ENCODE measurements at places on chromosomes 6 and 20.

GRCh38 chr6:32857156-32857891 lies 3.3 kb downstream of the PSMB9 start:
- DNase-seq: no peak

- DNase-seq: no peak
These were observed at the start of gene PROKR2 for GRCh38 chr20:5316188-5317158. TSS of gene PROKR2 (minus strand) at chr20:5316954. CDS start at chr20:5314369, 2,585 bp downstream.

DNA sequence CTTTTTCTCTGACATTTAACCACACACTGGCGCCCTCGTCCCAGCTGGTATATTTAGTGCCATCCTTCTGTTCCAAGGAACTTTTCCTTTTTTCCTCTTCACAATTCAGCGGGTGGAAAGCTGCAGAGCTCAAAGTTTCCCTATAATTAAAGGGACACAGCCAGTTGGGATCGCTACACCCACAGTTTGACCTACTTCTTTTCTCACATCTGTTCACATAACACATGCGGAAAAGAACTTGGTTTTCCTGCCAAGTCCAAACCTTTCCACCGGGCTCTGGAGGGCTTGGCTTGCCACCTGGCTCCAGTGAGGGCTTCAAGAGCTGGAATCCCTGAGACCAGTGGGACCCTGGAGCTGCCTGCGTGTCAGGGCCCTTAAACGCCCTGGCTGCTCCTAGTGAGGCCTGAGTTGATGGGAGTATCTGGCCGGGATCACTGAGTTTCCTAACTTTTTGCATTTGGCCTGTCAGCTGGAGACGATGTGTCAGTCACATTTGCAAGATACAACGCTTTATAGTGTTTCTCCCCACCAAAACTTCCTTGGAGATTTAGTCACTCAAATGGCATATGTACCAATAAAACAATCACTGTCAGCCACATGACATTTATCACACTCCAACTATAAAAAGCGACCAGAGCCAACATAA lies 176.0 kb downstream of the SASH1 start:
- no peak for DNase-seq

- no peak for DNase-seq
These were observed 97.5 kb downstream of the PTPRK start for GRCh38 chr6:128422871-128423270.

DNA sequence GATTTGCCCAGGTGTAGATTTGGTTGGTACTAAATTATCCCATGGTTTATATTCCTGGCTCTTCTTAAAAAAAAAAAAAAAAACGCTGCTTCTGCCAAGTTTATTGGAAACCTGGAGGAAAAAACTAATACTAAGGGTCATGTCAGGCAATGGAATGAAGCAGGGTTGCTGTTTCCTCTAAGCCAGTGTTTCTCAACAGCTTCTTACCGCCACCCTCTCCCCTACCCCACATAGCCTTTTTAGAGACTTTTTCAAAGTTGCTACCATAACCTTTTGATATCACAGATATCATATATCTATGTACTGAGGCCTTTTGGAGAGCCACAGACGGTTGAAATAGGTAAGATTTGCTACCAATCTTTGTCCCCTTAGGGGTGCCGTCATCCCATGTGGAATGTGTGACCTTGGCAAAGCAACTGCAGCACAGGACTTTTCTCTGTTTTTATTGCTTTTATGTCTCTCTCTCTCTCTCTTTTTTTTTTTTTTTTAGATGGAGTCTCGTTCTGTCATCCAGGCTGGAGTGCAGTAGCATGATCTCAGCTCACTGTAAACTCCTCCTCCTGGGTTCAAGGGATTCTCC lies 35.0 kb downstream of the SYTL3 start:
- no peak for DNase-seq

DNA sequence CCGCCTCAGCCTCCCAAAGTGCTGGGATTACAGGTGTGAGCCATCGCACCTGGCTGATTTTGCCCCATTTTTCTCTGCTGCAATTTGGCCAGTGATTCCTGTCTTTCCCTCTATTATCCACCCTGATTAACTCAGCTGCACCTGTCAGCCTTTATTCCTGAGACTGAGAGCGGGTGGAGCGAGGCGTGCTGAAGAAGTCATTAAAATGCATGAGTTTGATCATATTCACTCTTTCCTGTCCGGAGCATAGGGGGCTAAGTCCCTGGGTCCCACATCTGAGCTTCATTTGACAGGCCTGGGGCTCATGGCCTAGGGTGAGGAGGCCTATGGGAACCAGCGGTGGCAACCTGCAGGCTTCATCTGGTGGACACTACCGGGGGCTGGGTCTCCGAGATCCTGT lies 25.7 kb upstream of the CTNNBL1 start:
- DNase-seq: no peak

GRCh38 chr6:131065824-131066171 lies 2.8 kb upstream of the EPB41L2 start:
- DNase-seq: no peak

DNA sequence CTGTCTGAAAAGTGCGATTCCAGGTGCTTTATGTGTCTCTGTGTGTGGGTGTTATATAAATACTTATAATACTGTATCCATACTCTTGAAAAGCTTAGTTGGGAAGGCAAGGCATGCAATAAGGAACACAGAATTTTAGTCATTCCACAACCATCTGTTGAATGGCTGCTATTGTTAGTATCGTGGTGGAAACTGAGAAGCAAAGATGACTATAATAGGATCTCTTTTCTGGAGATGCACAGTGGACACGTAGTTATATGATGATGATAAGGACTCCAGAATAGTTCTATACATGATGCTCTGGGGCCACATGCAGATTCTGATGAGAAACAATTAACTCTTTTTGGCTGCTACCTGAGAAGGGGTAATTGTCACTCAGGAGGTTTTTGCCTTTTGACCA lies 25.2 kb downstream of the ESR1 start:
- DNase-seq: no peak

DNA sequence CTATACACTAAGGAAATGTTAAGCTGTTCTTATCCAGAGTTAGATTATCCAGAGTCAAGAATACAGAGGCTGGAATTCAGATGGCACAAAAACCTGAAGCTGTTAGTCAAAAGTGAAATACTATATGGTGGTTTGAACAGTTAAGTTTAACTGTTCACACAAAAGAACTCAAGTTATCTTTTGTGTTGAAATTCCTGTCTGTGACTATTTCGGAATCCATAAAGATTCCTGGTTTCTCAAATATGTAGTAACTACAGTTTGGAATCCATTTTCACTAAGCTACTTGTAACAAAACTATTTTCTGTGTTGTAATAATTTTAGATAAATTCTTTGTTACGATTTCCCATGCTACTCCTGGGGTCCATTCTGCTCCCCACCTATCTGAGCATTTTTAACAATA lies 24.5 kb downstream of the FIG4 start:
- peak; percentile 15 for DNase-seq

- no peak for DNase-seq
These were observed 234.2 kb downstream of the ZNF217 start for GRCh38 chr20:53359425-53359824.

GRCh38 chr20:63553251-63553932 lies 567 bp upstream of the FNDC11 start:
- DNase-seq: peak; percentile 34

DNA sequence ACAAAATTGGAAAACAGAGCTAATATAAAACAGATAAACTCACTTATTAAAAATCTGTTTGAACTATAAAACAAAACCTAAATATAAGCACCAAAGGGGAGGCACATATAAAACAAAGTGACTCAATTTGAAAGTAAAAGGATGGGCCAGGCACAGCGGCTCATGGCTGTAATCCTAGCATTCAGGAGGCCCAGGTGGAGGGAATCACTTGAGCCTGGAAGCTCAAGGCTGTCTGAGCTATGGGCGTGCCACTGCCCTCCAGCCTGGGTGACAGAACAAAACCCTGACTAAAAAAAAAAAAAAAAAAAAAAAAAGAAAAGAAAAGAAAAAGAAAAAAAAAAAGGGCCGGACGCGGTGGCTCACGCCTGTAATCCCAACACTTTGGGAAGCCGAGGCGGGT lies 31.1 kb upstream of the SMAP1 start:
- no peak for DNase-seq

DNA sequence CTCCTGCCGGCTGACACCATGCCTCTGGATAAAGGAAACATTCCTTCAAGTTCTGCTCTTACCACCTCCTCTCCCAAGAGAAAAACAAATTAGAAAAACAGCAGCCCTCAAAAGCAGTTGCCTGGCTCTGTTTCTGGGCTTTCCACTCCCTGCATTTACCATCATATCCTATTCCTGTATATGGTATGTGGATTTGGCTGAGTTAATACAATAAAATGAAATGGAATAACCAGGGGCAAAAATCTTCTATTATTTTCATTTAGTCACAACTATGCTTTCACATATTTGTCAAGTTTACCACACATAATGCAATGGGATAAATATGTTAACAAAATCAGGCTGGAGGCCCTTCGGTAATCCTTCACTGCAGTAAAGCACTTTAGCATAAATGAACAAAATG lies 34.3 kb downstream of the COL12A1 start:
- DNase-seq: peak; percentile 31

DNA sequence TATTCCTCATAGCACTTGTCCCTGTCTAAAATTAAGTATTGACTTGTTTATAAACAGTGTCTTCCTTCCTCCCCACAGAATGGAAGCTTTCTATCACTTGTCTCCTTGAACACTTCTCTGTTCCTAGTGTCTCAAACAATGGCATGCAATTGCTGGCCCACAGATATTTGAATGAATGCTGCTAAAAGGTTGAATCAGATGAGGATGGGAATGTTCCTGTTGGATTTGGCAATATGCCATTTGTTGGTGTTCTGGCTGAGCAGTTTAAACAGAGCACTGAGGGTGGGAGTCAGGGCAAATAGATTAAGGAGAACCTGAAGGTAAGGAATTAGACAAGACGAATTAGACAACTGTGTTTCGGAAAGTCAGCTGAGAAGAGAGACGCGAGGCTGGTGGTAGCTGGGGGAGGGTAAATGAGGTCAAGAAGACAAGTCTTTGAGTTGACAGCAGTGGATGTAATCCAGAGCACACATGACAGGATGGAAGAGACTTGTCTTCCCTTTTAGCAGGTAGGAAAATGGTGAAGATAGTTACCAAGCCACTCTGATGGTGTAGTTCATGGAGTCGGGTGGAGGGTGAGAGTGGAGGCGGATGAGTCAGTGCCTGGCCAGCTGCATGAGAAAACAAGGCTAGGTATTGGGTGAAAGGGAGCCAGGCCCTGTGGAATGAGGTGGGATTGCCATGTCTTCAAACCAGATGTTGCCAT lies 58.3 kb upstream of the GNRH2 start:
- peak; percentile 21 for DNase-seq

DNA sequence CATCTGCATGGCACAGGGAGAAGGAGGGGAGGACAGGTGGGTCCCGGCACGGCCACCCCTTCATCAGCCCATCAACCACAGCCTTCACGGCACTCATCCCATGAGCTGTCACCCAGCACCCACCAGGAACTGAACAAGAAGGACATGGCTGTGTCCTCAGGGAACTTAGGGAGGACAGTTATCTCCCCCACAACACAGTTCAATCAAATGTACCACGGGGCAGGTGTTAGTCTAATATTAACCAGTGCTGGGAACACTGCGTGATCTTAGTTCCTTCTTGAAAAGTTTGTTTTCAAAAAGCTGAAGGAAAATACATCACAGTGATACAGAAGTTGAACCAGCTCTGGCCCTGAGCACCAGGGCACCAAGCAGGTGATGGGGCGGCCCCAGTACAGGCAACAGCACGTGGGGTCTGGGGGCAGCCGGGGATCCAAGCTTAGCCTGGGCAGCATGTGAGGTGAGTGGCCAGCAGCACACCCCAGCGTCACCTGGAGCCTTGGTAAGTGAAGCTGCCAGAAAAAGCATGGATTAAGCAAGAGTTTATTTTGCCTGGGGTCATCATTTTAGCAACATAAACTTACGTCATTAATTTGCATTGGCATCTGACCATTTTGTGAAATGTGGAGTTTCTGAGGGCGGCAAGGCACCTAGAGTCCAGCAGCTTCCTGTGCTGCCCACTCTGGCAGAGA lies 35.5 kb upstream of the AFDN start:
- no peak for DNase-seq

DNA sequence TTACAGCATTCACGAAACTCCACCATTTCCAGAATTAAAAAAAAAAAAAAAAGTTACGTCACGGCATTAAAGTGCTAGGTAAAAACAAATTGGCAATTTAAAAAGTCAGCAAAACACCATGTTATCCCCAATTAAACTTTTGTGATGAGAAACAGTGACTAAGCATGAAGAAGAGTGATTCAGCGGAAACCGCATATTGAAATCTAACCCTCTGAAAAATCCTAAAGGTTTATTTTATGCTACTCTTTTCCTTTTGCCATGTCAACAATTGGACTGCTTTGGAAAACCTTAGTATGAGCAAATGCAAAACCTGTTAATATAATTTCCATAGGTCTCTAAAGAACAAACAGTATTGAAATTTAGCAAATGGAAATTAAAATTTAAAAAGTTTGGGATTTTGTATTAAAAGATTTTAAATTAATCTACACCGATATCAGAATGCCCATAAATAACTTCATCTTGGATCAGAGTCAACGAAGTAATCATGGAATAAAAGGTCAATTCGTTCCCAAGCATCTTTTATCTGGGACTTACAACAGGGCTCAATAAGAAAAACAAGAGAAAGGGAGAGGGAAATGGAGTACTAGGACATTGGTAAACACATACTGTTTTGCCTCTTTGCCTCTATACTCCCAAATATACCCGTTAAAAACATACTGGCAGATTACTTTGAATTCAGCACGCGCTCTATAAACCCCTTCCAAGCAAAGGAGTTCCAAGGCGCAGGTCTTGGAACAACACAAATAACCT lies 1.1 kb downstream of the FBXO30 start:
- DNase-seq: no peak

DNA sequence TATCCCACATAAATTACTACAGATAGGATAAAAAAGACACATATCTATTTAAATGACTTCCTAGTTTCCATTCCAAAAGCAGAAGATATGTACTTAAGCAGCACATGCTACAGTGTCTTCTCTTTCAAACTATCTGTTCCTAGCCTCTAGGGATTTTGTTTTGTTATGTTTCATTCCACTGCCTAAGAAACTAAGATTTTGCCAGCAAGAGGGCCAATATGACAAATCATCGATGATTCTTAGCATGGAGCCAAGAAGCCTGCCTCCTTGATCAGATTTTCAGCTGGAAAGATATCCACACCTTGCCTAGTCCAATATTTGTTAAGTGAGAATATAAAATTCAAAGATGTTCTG lies 7.0 kb downstream of the SNX5 start:
- DNase-seq: no peak

- DNase-seq: no peak
These were observed 45.4 kb downstream of the PANK2 start for GRCh38 chr20:3934624-3935023.

DNA sequence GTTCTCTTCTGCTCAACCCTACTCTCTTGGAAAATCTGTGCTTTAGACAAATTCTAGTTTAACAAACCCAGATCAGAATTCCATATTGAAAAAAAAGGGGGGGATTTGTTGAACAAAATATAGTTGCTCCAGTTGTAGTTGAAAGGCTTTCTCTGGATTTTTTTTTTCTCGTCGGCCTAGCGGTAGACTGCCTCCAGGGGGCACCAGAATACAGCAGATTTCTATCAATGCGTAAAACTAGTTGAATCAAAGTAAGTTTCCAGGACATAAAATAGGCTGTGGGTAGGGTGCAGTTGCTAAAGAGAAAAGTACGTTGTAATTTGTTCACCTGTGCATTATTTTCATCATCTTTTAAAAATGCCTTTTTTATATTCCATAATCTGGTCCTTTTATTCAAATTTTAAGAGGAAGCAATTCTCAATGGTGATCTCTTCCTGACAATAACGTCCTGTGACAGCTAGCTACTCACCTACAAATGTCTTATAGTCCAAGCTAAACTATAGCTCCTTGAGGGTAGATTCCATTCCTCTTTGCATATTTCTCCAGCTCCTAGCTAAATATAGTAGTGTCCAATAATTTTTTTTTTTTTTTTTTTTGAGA lies 105.4 kb downstream of the PERP start:
- no peak for DNase-seq

All from fibroblast of skin of left biceps (primary cell).